ENCODE measurements at places on chromosomes 3 and 15.

DNA sequence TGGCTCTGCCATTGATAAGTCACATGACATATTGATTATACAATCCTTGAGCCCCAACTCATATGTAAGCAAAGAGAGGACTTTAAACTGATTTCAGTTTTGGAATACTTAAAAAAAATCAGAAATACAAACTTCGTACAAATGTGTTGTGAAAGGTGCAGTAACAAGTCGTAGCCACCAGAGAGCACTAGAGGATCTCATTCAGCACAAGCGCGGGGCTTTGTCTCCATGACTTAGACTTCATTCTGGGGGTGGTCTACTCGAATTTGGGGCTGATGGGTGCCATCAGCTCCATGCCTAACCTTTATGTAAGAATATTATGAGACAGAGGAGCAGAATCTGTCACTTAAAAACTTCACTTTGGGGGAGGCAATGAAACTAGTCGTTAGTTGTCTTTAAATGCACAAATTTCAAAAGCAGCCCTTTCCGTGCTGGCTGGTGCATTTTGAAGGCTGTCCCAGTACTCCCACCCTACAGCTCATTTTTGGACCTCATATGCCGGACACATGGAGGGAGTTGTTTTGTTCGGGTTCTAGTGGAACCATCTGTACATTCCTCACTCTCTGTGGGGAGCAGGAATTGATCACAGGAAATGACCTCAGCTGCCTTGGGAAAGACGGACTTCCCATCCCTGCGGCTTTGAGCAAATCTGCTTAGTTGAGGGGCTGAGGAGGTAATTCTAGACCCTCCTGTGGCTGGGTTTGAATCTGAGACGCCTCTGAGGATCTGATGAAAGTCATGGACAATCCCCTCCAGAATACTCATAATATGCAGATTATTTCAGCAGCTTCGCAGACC lies 27.5 kb upstream of the MASP1 start:
- DNase-seq = peak; percentile 5

DNA sequence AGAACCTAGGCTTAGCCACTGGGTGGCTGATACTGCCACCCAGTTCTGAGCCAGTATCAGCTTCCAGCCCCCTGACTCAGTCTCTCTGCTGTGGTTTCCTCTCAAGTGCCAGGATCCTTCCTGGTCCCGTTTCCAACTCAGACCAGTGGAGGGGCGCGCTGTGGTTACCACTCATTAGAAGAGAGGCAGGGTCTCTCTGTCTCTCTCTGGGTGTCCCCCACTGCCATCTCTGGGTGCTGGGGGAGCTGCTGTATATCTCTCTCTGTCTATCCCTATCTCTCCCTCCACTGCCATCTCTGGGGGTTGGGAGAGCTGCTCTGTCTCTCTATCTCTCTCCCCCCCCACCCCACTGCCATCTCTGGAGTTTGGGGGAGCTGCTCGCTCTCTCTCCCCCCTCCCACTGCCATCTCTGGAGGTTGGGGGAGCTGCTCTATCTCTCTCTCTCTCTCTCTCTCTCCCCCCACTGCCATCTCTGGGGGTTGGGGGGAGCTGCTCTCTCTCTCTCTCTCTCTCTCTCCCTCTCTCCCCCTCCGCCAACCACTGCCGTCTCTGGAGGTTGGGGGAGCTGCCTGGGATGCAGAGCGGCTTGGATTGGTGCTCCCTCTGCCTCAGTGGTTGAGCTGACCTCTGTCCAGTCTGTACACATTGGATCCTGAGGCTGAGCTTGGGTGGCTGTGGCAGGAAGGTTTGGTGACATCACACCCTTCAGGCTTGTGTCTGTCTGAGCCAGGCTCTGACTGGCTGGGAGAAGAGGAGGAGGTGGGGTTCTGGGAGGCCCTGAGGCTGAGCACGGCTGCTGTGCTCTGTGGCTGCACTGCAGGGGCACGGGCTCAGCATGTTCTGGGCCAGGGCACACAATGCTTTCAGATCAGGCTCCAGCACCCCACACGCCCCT lies 98.9 kb downstream of the APBA2 start:
- DNase-seq = no peak

DNA sequence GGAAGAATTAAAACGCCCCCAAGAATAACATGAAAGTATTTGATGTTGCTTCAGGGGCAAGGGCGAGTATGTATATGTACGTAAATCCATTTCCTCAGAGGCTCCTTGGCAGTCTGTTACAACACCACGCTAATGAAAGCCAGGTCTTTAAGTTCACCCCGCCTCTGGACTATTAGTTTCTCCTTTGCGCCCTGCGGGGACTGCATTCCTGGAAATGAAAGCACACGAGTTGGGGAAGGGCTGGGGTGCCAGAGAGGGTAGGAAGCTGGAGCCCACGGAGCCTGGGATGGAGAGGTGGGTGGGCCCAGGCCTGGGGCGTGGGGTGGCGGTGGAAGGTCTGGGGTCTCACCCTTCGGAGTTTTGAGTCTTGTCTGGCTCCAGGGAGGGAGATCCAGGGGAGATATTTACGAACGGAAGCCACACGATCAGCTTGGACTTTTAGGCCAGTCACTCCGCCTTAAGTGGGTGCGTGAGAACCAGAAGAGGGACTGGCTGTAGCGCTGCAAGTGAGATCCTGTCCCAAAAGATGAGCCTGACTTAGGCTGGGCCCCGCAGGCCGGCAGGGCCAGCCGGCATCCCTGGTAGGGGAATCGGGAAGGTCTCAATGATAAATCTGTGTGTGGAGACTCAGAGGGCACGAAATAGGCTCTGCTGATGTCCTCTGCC lies 1.6 kb upstream of the PLCL2 start:
- DNase-seq = no peak

GRCh38 chr15:91522605-91523332 lies 330.7 kb upstream of the SLCO3A1 start:
- no peak for DNase-seq

DNA sequence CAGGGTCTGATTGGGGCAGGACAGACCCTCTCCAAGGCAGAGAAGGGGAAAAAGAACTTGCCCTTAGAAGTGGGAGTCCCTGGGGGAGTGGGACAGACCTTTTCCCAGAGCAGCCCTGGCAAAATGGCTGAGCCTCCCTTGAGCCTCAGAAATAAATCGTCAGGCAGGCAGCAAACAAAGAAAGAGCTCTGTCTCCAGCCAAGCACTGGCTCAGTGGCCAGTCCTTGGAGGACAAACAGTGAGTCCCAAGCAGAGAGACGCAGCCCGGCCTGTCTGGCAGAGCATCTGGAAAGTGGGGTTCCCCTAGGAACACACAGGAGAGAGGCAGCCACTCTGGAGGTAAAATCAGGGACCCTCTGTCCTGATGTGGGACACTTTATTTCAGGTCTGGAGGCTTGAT lies 1.8 kb downstream of the SLC6A1 start:
- DNase-seq = no peak

DNA sequence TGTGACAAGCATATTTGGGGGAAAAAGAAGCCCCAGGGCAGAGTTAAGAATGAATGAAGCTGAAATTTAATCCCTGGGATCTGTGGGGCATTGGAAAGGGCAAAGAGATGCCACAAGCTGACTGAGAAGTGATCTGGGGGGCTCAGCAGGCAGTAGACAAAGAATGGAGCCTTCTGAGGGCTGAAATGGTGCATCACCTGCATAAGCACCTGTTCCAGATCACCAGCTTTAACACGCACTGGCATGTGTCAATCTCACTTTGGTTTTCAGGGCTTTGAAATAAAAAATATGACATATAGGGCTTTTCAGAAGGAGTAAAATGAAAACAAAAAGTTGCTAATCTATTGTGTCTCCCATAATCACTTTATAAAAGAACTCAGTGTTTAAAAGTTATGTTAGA lies 210.8 kb upstream of the ARHGEF26 start:
- no peak for DNase-seq

DNA sequence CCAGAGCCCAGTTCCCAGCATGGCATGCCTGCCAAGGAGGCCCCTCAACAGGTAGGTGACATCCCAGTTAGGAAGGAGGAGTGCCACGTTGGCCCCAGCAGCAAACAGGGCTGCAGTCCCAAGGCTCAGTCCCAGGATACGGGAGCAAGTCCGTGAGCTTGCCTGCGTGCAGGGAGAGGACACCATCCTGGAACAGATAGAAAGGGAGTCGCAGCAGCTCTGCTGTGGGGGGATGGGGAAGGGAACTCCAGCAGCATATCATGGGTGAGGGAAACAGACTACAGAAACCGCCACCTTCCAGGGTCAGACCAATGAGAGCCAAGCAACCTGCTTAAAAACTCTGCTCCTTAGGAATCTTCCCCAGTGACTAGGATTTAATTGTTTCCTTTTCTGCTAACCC lies 9.4 kb upstream of the DYNLT2B start:
- DNase-seq = no peak

GRCh38 chr15:70351941-70352774 lies 254.4 kb upstream of the TLE3 start:
- no peak for DNase-seq

DNA sequence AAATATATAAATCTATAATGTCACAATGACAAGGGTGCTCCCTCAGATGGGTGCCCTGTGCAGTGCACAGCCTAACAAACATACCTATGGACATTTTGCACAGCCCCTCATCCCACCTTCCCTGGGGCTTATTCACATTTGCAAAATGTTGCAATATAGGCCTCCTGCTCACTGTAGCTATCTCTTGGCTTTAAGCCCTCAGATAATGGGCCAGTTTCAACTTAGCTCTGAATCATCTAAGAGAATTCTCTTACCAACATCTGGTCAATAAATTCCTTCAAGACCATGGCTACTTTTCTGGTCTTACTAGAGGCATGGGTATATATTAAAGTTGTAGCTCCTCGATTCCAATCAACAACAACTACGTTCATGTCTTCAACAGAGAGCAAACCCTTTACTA lies 17.9 kb downstream of the LIPH start:
- no peak for DNase-seq

- DNase-seq = no peak
Measured at GRCh38 chr3:118436697-118437262, 597.9 kb downstream of the IGSF11 start.

GRCh38 chr3:171981271-171981605 lies 58.1 kb upstream of the FNDC3B start:
- no peak for DNase-seq

GRCh38 chr15:26355472-26356074 lies 417.3 kb downstream of the GABRB3 start:
- DNase-seq = no peak

GRCh38 chr3:152626226-152626625 lies 208.7 kb upstream of the P2RY1 start:
- DNase-seq = no peak

DNA sequence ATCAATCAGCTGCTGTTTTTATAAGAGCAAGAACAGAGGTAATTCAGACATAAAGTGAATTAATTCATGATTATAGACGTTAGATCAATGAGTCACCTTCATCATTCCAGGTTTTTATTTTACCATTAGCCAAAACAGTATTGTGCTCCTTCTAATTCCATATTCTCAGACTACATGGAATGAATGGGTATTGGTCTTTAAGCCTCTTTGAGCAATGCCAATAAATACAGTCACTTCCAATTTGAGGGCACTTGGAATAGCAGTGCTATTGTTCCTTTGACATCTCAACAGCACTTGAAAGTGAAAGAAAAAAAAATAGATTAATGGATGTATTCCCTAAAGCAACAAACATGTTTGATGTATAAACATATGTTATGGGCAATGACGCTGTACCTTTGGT lies 830.9 kb upstream of the CFAP20DC start:
- DNase-seq = no peak

- DNase-seq = no peak
Measured at GRCh38 chr3:101119535-101119934, 126.3 kb upstream of the ABI3BP start.

- DNase-seq = no peak
Measured at GRCh38 chr3:56971261-56971660, 89.2 kb upstream of the SPATA12 start.

DNA sequence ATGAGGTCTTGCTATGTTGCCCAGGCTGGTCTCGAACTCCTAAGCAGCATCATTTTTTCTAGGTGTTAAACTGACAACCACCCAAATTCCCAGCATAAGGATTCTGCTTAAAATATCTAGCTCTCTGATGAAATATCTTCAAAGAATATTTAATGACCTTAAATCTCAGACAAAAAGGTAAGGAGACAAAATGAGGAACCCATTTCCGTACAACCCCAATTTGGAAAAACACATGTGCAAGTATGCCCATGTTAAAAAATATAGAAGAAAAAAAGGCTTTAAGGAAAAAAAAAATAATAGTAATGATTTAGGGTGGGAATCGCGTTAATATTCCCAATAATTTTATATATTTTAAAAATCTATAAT lies 1.4 kb upstream of the SACM1L start:
- DNase-seq = no peak

- DNase-seq = no peak
Measured at GRCh38 chr15:35696767-35697231, 150.8 kb upstream of the DPH6 start.

DNA sequence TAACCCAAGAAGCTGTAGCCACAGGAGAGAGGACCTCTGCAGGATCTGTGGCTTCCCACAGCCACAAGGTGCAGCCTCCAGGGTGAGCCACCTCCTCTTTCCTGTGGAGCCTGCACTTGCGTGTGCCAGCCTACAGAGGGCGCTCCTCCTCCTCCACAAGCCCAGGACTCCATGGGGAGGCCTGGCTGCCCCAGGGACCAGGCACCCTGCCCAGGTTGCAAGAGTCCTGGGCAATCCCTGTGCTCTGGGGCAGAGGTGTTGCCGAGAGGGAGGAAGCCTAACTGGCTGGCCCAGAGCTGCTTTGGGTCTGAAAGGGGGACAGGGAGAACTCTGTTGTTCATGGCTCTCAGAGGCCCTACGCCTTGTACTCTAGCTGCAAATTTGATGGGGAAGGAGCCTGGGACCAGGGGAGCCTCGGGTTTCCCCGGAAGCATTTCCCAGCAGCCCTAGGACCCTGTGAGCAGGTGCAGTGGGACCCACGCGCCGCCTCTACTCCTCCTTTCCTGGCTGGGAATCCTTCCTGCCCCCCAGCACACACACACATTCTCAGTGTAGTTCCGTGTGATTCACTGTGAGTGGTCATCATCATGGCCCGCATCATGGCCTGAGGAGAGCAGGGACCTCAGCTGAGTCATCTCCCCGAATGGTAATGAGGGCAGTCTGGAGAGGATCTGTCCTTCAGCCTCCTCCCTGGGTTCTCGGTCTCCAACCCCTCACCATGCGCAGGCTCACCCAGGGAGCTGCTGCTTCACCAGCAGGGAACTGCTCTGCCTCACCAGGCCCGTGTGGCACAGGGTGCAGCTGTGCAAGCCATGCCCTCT lies 24.3 kb downstream of the TBC1D21 start:
- peak; percentile 66 for DNase-seq

DNA sequence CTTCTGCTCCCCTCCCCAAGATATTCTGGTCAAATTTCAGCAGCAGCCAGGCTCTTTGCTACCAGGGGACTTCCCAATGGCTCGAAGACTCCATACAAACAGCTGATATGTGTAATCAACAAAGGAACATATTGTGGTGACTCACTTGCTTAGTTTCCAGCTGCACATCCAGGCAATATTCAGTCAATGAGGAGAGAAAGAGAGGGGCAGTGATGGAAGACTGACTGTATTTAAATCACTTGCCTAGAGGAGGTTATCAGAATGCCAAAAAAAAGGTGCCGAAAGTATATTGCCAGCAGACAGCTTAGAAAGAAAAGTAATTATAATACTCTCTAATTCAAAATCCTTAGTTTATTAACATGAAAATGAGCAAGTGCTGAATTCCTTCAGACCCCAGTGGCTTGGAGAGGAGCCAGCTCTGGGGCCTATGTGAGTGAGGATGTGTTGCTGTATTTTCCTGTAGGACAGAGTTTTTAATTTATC lies 236.5 kb downstream of the LRTM1 start:
- no peak for DNase-seq

GRCh38 chr3:99110401-99110800 lies 208.9 kb upstream of the DCBLD2 start:
- no peak for DNase-seq
